ENCODE measurements at places on chromosomes 3 and 15.
A peak's percentile ranks its signal among the peaks of the same experiment; 100 is the strongest.

DNA sequence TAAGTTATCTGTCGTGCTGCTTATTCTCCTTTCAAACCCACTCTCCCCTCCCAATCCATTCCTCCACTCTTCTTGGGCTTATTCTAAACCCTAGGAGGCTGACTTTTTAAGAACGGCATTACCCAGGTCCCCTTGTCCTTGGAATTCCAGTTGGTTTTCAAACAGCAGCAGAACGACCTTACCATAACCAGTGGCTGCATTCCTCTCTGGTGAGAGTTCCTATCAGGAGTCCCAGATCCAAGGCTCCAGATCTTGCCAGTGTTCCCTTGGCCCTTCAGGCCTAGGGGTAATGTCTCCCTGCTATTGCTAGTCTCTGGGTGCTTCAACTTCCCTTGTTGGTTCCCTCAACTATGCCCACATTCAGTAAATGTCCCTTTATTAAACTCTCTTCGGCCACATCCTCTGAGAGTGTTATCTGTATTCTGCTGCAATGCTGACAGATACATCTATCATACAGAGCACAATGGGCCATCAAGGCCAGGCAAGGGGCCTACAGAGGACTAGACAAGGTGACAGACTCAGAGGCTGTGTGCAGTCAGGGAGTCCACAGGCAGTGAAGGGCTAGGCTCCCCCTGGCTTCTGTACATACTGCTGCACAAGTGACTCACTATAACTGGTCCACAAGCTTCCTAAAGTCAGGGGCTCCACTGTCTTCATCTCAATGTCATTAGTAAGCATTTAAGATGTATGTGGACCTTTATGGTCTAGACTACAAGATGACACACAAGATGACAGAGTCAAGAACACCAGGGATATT lies 10.1 kb downstream of the LYSMD2 start:
- DNase-seq: no peak

DNA sequence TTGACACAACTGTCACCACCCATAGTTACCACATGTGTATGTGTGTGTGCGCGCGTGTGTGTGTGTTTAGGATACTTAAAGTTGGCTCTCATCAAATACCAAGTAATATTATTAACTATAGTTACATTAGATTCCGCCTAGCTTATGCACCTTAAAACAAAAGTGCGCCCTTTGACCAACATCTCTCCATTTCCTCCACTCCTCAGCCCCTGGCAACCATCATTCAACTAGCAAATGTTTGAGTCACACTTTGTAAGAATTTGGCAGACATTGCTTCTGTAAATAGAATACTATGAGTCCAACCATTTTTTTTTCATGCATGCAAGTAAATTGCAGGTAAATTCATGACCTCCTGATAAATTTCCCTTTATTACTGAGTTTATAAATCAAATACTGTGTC lies 169.3 kb downstream of the GBE1 start:
- no peak for DNase-seq

GRCh38 chr3:37770938-37771918 lies 90.5 kb upstream of the CTDSPL start:
- no peak for DNase-seq

GRCh38 chr15:75570126-75570845 lies 8.8 kb downstream of the PTPN9 start:
- no peak for DNase-seq

- no peak for DNase-seq
Measured at GRCh38 chr15:68062946-68063465, 8.9 kb downstream of the PIAS1 start.

- no peak for DNase-seq
Measured at GRCh38 chr15:91136386-91136923, 36.4 kb downstream of the SV2B start.

GRCh38 chr3:195297446-195297845 lies 26.5 kb upstream of the XXYLT1 start:
- no peak for DNase-seq

- DNase-seq: no peak
Measured at GRCh38 chr3:55895897-55896566, 408.9 kb upstream of the WNT5A start.

DNA sequence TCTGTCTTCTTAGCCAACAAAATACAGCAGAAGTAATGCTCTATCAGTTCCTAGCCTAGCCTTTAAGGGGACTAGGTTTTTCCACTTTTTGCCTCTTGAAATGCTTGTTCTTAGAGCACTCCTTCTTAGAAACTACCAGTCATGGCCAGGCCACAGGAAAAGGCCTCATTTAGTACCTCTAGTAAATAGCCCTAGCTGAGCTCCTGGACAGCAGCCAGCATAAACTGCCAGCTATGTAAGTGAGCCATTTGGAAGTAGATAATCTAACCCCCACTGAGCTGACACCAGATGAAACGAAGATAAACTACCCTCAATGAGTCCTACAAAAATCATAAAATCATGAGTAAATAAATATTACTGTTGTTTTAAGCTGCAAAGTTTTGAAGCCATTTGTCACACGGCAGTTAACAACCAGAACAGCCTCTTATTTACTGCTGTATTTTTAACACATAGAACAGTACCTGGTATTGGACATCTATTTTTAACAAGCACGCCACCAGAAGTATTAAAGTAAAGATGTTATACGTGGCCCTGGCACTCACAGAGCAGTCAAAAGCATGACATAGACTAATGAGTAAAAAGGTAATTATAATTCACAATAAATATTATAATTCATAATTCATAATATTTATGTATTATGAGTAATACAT lies 12.0 kb downstream of the TBC1D5 start:
- DNase-seq: no peak

- DNase-seq: no peak
Measured at GRCh38 chr3:116950301-116951055, 240.9 kb downstream of the TUSC7 start.

GRCh38 chr3:125634336-125634950 lies 39.1 kb upstream of the OSBPL11 start:
- no peak for DNase-seq

GRCh38 chr3:100063929-100064461 lies 50.3 kb downstream of the FILIP1L start:
- no peak for DNase-seq

GRCh38 chr15:61051569-61052031 lies 177.5 kb downstream of the RORA start:
- DNase-seq: no peak

GRCh38 chr15:65326117-65326526 lies 21.6 kb downstream of the RNU5B-1 start:
- DNase-seq: no peak

- no peak for DNase-seq
Measured at GRCh38 chr15:45146405-45146804, 16.6 kb downstream of the DUOX1 start.

DNA sequence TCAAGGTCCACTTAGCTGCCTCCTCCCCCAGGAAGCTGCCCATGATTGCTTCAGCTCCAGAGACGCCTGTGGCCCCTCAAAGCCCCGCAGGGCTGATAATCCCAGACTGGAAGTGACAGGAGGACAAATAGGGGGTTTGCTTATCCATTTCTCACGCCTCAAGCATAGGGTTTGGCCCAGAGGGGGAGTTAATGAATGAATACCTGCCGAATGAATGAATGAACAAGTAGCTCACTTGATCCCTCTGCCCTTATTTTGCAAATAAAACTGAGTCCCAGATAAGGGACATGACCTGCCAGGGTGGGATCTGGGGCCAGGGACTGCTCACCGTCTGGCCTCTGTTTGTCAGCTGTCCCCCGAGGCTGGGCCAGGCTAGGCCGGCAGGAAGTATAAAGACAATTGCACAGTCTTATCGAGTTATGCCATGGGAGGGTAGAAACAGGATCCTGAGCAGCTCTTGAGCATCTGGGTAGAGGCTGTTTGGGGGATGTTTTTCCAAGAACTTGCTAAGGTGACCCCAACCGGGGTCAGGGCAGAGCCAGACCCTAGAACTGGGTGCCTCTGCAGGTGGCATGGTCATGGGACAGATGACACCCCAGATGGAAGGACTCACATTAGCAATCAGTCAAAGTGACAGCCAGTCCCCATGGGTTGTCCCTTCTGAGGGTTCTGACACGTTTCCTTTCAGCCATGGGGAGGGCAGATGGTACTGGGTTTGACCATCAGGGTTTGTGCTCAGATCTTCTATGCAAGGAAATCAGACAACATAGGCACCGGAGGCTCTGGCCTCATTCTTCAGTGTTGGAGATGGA lies 45.0 kb downstream of the IQSEC1 start:
- no peak for DNase-seq

GRCh38 chr3:150746791-150747590 lies 16.0 kb downstream of the SIAH2 start:
- no peak for DNase-seq

- no peak for DNase-seq
Measured at GRCh38 chr15:58966698-58967097, 20.8 kb upstream of the RNF111 start.

- DNase-seq: no peak
Measured at GRCh38 chr3:86451749-86452148, 539.2 kb downstream of the VGLL3 start.

- DNase-seq: no peak
Measured at GRCh38 chr3:77191640-77192039, 151.7 kb downstream of the ROBO2 start.

- peak; percentile 70 for DNase-seq
Measured at GRCh38 chr3:97971679-97972567, at the start of gene RIOX2. Gene RIOX2 (minus strand): TSS chr3:97972431. CDS start chr3:97967593, 4,838 bp downstream.

- DNase-seq: no peak
Measured at GRCh38 chr15:97708252-97708651, 252.3 kb upstream of the ARRDC4 start.

GRCh38 chr3:147572970-147573340 lies 163.8 kb downstream of the ZIC1 start:
- no peak for DNase-seq

- DNase-seq: no peak
Measured at GRCh38 chr3:161264852-161265251, 43.7 kb downstream of the NMD3 start.

- DNase-seq: no peak
Measured at GRCh38 chr3:143820466-143821221, 27.6 kb downstream of the SLC9A9 start.

- no peak for DNase-seq
Measured at GRCh38 chr15:61138156-61138555, 90.9 kb downstream of the RORA start.

- DNase-seq: no peak
Measured at GRCh38 chr3:11088066-11088465, 66.2 kb upstream of the HRH1 start.

DNA sequence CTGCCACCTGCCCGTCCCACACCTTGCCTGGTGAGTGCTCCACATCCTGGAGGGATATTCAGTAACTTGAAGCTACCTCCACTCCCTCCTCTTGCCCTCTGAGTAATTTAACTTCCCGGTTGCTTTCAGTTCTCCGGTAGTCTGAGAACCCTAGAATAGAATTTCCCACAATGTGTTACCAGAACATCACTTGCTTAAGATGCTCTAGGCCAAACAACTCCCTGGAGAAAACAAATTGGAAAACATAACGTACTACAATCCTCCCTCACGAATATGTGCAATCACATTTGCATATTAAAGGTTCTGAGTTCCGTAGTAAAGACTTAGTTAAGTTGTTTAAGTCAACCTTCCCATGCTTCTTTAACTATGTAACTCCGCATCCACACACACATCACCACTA lies 44.8 kb downstream of the SLCO2A1 start:
- no peak for DNase-seq

DNA sequence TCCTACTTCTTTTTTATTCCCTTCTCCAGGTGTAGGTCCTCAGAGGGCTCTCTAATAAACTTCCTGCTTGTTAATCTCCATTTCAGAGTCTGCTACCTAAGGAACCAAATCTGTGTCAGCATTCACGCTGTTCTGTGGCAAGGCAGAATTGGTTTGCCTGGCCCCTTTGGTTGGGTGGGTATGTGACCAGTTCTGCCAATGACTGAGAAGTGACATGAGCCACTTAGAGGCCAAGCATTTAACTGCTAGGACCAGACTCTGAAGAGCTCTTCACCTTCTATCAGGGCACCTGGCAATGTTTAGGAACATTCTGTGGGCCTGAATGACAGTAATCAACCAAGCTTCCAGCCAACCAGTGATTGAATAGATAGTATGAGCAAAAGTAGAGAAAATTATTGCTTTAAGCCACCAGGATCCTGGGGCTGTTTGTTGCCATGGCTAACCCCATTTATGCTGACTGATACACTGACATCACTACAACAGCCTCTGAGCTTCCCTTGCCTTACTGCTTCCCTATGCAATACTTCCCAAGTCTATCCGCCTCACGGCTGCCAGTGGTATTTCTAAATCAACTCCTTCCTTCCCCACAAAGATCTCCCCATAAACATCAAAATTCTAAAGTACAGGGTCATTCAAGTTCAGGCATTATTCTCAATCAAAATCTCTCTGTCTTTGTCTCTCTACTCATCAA lies 7.6 kb downstream of the FRMD4B start:
- DNase-seq: no peak

DNA sequence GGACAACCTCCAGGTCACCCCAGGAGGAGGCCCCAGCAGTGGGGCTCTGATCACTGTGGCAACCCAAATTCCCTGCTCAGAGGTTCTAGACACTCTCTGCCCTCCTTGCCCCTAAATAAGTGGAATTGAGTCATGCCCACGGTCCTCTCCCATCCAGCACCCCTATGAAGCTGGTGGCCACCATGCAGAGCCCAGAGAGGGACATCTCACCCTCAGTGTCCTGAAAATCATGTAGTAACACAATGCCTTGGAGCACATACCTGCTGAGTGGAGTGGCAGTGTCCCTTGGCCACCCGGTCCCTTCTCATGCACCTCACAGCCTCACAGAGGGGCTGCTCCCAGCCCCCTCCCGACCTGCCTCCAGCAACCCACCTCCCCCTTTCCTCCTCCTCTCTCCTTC lies 114.3 kb upstream of the MEF2A start:
- DNase-seq: no peak

- no peak for DNase-seq
Measured at GRCh38 chr3:187015903-187016638, 85.7 kb downstream of the ST6GAL1 start.

- DNase-seq: no peak
Measured at GRCh38 chr3:114553949-114554593, 260.2 kb downstream of the TIGIT start.

DNA sequence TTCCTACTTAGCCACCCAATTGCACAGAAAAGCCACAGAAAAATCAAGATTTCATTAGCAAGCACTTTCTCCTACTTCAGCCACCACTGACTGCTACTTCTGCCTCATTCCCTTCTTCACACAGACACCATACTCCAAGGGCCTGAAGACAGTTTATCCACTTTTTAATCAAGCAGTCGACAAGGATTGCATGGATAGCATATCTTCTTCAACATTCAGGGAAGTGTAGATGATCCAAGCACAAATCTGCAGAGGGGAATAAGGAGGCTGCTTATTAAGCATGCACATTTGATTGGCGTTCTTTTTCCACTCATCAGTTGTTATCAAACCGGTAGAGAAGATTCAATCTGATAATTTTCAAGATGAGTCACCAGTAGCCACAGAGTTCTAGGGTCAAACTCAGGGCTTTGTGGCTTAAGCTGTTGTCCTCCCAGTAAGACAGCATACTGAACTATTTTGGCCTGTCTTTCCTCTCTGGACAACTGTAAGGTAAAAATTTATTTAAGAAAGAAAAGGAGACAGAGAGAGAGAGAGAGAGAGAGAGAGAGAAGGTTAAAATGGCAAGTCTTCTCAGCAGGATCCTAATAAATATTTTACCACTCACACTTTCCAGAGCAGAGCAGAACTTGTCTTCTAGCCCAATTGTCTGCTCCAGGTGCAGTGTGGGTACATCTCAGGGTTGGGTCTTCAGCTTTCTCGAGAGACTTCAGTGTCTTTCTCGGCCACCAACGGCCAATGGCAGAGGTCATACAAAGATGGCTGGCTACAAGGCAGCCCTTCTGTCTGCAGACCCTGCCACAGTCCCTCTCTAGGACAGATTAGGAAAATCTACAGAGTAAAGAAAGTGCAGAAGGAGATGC lies 80.6 kb upstream of the BHLHE40 start:
- DNase-seq: no peak

Measured in CD4-positive, alpha-beta T cell treated with Interferon alpha-2 for 1 hour (primary cell).